ENCODE measurements at places on chromosomes 16 and 17.

DNA sequence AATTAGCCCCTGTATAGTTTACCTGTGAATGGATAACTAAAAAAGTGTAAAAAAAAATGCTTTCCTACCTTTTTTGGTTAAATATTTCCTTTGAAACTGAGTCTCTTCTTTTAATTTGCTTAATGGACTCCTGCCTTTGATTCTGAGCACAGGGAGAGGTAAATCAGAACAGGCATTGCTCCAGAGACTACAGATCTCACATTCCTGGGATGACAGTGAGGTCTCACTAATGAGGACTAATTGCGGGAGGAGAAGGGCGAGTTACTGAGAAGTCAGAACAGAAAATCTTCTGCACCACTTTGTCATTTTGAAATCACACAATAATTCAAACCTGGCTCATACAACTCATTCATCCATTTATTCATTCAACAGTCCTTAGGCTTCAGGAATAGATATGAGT, 437.0 kb upstream of the ASIC2 start:
- no peak for DNase-seq

DNA sequence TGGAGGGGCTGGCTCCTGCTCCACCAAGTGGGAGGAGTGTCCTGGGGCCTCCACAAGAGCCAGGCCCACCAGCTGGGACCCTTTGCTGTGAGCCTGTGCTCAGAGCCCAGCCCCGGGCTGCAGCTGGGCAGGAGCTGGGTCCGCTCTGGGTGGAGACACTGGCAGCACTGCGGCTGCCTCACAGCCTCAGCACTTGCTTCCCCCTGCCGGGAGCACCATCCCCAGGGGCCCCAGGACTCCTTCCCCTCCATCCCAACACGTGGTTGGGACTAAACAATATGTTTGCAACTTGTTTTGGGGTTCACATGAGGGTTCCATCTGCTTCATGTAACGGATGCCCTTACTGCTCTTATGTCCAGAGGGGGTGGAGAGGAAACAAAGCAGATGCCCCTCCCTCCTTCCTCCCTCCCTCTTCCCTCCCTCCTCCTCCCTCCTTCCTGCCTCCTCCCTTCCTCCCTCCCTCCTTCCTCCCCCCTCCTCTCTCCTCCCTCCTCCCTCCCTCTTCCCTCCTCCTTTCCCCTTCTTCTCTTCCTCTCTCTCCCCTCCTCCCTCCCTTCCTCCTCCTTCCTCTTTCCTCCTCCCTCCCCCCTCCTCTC, 16.3 kb upstream of the CBFA2T3 start:
- no peak for DNase-seq

DNA sequence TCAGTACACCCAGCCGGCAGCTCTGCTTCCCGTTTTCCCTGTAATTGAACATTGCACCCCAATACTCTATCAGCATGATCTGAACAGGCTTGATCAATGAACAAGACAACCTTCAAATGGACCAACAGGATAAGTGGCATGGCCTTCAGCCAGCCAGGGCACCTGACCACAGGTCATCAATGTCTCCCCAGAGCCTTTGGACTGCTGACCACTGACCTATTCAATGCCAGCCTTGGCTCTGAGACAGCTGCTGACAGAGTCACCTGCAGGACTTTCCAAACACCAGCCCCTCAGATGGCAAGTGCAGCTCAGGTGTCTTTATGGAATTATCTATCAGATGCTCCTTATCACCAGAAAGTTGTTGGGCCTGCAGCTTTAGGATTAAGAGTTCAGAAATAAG, 462.9 kb upstream of the ASIC2 start:
- no peak for DNase-seq

GRCh38 chr16:14562691-14563491, 67.2 kb downstream of the PARN start:
- DNase-seq = no peak

DNA sequence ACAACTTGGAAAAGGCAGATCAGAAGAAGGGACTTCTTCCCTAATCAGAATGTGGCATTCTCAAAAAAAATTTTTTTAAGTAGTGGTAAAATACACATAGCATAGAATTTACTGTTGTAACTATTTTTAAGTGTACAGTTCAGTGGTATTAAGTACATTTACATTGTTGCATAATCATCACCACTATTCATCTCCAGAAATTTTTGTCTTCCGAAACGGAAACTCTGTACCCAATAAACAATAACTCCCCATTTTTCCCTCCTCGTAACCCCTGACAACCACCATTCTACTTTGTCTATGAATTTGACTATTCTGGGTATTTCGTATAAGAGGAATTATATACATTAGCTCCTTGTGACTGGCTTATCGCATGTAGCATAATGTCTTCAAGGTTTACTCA, 18.9 kb downstream of the METTL9 start:
- DNase-seq = no peak

- DNase-seq = no peak
These were observed 29.5 kb upstream of the MED9 start for GRCh38 chr17:17447264-17447663.

GRCh38 chr17:31425282-31426040, 34.0 kb downstream of the RAB11FIP4 start:
- no peak for DNase-seq

DNA sequence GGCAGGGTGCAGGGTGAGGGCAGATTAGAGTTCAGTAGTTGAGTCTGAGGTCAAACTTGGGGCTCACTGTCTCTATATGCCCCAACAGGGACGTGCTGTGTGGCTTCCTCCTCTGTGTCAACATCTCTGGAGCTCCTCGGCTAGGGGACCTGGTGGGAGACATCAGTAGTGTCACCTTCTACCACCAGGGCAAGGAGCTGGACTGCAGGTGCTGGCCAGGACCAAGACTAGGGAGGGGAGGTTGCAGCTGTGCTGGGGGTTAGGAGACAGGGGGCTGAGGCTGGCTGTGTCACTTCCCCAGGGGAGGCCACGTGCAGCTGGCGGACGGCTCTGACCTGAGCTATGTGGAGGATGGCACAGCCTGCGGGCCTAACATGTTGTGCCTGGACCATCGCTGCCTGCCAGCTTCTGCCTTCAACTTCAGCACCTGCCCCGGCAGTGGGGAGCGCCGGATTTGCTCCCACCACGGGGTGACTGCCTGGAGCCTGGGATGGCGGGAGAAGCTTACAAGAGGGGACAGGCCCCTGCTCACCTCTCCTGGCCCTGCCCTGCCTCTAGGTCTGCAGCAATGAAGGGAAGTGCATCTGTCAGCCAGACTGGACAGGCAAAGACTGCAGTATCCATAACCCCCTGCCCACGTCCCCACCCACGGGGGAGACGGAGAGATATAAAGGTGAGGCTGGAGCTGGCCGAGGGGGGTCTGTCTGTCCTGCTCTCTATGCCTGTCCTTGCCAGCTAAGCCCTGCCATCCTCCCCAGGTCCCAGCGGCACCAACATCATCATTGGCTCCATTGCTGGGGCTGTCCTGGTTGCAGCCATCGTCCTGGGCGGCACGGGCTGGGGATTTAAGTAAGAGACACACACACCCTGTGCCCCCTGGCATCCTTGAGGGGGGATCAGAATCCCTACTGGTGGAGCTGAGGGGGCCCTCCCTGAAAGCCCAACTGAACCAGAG, 18.9 kb downstream of the ADAM11 start:
- no peak for DNase-seq

DNA sequence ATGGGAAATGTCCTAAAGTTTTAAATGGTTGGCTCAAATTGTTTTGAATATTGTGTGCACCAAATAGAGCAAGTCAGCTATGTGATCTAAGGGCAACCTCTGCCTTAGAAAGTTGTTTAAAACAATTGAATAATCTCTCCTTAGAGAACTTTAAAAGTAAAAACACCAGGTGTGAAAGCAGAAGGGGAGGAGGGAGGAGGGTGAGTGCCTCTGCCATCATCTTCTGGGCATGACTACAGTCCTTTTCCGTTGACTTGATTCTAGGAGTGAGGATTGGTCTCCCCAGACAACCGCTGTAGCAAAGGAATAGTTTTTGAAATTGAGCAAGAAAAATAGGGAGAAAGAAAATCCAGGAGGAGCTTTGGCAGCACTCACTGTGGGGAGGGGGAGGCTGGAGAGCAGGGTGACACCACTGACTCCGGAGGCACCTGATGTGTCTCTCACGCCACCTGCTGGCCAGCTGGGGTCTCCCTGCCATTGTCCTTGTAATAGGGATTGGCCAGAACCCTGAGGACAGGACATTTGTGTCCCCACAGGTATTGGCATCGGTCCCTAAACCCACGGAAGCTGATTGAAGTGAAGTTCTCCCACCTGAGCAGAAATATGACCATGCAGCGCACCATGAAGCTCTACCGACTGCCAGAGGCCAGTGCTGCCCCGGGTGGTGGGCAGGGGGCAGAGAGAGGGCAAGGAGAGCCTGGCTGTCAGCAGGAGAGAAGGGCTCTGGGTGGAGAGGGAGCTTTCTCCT, 33.3 kb downstream of the PLCD3 start:
- DNase-seq = no peak

DNA sequence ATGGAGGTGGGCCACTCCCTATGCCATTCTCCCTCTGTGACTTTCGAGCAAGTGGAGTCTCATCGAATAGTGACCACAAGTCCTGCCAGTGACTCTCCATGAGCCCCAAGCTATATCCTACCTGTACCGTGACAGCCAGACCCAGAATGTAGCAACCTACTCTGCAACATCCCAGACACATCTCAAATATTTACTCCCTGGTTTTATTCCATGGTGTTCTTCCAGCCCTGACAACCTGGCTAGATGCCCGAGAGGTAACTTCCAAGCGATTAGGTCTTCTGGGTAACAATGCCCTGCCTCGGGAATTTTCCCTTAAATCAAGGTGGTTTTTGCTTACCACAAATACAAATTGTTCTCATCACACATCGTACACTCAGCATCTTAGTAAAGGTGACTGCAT, 211.7 kb downstream of the ZFHX3 start:
- DNase-seq = no peak

DNA sequence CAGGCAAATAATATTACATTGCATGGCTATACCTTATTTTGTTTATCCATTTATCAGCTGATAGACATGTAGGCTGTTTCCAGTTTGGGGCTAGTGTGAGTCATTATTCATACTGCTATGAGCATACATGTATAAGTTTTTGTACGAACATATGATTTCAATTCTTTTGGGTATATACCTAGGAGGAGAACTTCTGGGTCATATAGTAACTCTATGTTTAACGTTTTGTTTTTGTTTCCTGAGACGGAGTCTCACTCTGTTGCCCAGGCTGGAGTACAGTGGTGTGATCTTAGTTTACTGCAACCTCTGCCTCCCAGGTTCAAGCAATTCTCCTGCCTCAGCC, 2.4 kb upstream of the ITGAL start:
- no peak for DNase-seq

GRCh38 chr16:4426722-4427372, 1.2 kb downstream of the DNAJA3 start:
- DNase-seq = no peak

GRCh38 chr17:17737961-17738894, 57.0 kb downstream of the RAI1 start:
- DNase-seq = no peak

DNA sequence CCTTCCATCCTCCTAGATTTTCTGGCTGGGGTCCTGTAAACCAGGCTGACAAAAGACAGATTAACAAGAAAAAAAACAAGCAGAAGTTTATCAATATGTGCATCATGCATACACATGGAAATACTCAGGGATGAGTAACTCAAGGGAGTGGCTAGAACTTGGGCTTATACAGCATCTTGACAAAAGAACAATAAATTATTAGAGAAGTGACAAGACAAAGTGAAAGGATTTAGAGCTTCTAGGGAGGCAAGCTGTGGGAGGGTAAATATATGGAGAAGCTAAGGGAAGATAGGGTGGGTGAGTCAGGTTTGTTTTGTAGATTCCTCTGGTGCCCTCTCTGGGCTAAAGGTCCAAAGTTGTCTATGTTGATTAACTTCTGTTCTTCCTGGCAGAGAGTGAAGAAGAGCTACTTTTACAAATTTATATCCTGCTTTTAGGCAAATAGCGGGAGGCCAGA, 48.0 kb upstream of the NDRG4 start:
- DNase-seq = no peak

GRCh38 chr17:50832864-50833381, 2.5 kb upstream of the WFIKKN2 start:
- no peak for DNase-seq

DNA sequence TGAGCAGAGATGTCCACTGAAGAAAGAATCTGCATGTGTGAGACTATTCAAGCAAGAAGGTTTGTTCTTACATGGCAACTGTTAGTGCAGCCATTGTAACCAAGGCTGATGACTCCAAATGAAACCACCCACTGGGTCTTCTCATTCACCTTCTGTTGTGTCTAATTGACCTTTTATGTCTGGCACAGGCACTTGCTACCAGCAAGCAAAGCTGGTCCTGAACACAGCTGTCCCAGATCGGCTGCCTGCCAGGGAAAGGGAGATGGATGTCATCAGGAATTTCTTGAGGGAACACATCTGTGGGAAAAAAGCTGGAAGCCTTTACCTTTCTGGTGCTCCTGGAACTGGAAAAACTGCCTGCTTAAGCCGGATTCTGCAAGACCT, 3.6 kb downstream of the CDC6 start:
- DNase-seq = no peak

- no peak for DNase-seq
These were observed 17.9 kb upstream of the NDEL1 start for GRCh38 chr17:8417806-8418205.

GRCh38 chr16:89373355-89374110, 116.8 kb downstream of the ANKRD11 start:
- DNase-seq = no peak

DNA sequence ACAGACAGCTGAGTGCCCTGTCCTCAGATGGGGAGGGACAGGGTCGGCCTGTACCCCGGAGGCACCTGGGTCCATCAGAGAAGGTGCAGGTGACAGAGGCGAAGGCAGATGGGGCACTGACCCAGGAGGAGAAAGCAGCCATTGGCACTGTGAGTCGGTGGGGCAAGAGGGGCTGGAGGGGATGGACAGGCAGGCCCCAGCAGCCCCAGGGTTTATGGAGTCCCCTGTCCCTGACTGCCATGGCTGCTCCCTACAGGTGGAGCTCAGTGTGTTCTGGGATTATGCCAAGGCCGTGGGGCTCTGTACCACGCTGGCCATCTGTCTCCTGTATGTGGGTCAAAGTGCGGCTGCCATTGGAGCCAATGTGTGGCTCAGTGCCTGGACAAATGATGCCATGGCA, 32.1 kb downstream of the ANKRD40 start:
- no peak for DNase-seq

DNA sequence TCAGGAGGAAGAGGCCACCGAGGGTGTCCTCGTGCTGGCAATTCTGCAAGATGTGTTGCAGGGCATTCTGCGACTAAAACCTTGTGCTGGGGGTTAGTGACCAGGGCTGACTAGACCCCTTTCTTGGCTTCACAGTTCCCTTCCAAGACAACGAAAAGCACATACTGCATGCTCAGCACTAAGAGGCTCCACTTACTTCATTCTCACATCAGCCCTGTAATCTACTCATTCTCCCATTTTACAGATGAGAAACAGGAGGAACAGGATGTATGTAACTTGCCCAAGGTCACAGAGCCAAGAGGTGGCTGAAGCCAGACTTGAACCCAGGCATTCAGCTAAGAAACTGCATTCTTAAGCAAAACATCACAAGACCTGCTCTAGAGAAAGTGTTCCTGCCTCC, 5.3 kb upstream of the PHOSPHO1 start:
- DNase-seq = no peak

GRCh38 chr16:17367036-17367435, 103.7 kb downstream of the XYLT1 start:
- no peak for DNase-seq

- no peak for DNase-seq
These were observed 274.2 kb downstream of the ABCC12 start for GRCh38 chr16:47881574-47881973.

All from vagina (tissue), 2 donors.